ENCODE measurements at places on chromosomes 16 and 17.

DNA sequence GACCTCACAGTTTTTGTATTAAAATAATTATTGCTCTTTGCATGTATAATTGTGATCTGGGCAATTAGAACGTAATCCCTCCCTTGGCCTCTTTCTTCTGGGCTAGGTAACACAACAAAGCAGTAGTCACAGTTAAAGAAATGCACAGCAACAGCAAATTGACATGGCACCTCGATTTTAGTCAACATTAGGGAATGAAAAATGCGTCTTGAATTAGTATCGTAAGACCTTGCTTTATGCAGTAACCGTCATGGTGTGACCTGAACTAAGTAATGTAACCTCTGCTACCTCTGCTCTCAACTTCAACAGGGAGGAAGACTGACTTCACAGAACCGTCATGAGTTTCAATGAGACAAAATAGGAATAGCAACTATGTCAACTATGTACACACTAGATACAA, 265.4 kb upstream of the MAF start:
- DNase-seq: no peak
- H3K4me1 ChIP-seq: no peaks in the 10 kb centered on the region
- no peak overlapping the region for H3K27ac ChIP-seq
- H3K27me3 ChIP-seq: no peaks in the 10 kb centered on the region
- H3K36me3 ChIP-seq: no peaks in the 10 kb centered on the region

DNA sequence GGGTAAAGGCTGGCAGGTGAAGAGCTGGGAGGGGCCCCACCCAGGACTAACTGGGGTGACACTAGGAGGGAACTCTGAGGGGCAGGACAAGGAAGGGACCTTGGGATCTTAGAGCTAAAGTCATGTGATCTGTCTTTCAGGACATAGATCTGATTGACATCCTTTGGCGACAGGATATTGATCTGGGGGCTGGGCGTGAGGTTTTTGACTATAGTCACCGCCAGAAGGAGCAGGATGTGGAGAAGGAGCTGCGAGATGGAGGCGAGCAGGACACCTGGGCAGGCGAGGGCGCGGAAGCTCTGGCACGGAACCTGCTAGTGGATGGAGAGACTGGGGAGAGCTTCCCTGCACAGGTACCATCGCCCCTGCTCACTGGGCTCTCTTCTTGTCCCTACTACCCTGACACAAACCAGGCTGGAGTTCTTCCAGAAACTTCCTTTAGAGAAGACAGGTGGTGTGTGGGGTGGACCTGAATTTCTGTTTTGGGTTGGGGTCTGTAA, 8.1 kb downstream of the NFE2L1 start:
- no peak for DNase-seq
- no peaks in the 10 kb centered on the region for H3K27me3 ChIP-seq
- H3K36me3 ChIP-seq: peaks cover 73% of the 10 kb centered on the region
- no peak overlapping the region for H3K27ac ChIP-seq
- H3K4me3 ChIP-seq: no peak overlapping the region

DNA sequence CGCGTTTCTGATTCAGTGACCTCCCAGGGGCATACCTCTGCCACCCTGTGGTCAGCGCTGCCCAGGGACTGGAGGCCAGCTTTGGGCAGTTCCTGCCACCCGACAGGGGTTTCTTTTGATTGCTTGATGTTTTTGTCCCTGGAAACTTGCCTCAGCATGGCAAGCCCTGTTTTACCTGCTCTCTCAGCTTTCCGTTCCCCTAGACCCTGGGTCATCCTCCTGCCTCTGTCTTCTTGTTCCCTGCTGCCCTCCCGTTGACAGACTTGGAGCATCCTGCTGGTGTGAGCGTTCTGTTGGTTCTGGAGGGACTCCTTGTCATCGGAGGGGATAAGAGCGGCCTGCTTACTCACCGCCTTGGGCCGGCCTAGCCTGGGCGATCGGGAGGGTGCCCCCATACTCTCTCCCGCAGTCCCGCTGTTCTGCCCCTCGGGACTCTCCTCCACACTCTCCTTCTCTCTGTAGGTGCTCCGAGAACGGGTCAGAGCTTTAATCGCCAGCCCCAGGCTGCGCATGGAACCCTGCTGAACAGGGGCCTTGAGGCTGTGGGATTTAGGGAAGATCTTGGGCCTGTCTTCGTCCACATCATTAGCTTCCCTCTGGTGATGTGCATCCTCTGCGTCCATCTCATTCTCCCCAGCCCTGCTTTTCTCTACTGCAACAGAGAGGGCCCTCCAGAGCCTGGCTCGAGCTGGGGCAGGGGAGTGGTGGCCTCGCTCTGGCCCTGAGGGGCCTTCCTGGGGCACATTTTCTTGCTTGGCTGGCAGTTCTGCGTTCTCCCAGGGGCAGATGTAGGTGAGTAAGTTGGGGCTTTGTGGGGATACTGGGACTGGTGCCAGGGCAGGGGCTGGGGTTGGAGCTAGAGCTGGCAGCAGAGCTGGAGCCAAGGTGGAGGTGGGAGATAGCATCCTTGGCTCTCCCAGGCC, 13.7 kb downstream of the GPR179 start:
- H3K4me1 ChIP-seq: no peaks in the 10 kb centered on the region
- no peak overlapping the region for H3K4me3 ChIP-seq

DNA sequence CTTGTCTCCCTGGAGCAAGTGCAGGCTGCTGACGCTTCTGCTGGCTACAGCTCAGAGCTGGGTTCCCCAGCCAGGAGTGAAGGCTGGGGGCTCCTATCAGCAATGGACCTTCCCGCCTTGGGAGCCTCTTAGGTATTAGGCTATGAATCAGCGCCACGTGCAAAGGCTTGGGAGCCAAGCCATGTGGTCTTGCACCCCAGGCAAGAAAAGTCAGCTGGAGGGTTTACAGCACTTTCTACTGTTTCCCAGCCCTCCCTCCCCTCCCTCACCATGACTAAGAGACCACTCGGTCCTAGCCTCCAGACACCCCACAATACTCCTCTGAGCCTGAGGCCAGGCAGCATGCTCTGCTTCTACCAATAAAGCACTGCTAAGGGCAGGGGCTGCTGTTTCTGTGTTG, 12.3 kb downstream of the EPX start:
- no peak for DNase-seq
- no peaks in the 10 kb centered on the region for H3K36me3 ChIP-seq
- H3K4me3 ChIP-seq: no peak overlapping the region

DNA sequence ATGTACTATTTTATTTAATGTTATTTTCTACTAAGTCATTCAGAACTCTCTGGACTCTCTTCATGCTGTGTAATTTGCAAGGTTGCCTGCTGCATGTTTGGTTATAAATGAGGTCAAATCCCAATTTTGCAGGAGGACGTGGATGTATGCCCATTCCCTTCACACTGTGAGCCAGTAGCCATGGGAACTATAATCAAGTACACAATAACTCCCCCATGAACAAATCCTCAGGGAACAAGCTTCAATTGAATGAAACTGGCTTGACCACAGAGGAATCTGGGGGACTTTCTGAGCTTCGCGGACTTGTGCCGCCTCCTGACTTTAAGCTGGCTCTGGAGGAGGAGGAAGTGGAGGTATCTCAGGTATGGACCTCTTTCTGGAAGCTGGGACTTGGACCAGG, 14.6 kb upstream of the KCTD13 start:
- peaks cover 33% of the 10 kb centered on the region for H3K4me1 ChIP-seq
- H3K27ac ChIP-seq: no peak overlapping the region
- no peak overlapping the region for H3K4me3 ChIP-seq
- H3K27me3 ChIP-seq: no peaks in the 10 kb centered on the region

DNA sequence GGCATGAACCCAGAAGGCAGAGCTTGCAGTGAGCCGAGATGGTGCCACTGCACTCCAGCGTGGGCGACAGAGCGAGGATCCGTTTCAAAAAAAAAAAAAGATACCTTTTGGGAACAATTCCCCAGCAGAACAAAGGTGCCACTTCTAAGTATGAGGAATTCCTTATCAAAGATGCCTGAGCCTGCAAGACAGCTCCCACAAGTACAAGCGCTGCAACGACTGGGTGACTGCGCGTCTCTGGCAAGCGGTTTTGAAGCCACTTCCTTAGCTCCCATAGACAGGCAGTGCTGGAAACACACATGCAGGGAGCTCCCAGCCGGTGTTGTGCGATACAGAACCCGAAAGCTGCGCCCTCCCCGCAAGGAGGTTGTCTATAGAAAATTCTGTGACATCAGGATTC, 60.5 kb downstream of the ADCY9 start:
- no peaks in the 10 kb centered on the region for H3K36me3 ChIP-seq
- no peak for DNase-seq
- peaks cover 37% of the 10 kb centered on the region for H3K4me1 ChIP-seq
- H3K4me3 ChIP-seq: no peak overlapping the region

DNA sequence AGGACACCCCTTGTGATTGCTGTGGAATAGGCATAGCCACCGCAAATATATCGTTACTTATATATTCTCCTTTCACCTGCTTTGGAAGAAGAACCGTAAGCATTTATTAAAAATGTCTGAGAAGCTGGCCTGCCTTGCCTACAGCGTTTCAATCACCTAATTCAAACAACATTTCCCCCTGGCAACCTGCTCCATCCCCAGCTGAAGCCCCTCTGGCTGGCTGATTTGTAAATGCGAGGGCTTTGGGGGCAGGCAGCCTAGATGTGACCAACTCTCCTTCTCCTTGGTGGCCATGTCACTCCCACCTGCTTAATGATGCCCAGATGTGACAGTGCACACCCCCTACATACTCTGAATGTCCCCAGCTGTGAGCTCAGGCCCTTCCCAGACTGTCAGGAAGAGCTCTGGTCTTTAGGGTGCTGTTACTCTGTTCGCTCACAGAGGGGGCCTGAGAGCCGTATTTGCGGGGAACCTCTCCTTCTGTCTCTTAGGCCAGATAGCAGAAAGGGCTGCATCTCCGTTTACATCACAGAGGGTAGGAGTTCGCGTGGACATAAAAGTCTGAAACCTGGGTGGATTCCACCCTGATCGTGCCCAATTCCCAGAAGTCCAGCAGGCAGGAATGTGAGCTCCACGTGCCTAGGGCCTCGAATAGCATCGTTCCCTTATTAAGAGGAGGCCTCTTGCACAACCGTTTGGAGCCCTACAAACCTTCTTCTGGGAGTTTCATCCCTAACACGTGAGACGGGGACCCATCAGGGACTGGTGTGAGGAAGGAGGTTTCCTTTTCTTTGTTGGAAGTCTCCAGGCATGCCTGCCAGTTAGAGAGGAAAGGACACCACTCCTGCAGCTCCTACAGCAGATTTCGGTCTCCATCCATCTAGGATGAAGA, 2.4 kb upstream of the SDK2 start:
- no peaks in the 10 kb centered on the region for H3K4me1 ChIP-seq
- no peak overlapping the region for H3K27ac ChIP-seq
- no peak for DNase-seq
- H3K36me3 ChIP-seq: no peaks in the 10 kb centered on the region

DNA sequence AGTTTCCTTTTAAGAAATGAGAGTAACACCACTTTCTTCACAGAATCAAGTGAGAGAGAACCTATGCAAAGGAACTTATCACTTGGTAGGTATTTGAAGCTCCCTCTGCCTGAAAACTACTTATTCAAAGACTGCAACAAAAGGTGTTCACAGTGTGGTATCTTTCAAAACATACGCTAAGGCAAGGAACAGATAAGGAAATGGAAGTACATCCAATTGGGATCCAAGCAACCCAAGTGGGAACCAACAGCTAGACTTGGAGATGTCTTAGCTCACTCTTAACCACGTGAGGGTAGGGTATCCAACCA, 431 bp upstream of the PPM1E start:
- DNase-seq: no peak
- H3K27me3 ChIP-seq: no peaks in the 10 kb centered on the region
- no peak overlapping the region for H3K27ac ChIP-seq

DNA sequence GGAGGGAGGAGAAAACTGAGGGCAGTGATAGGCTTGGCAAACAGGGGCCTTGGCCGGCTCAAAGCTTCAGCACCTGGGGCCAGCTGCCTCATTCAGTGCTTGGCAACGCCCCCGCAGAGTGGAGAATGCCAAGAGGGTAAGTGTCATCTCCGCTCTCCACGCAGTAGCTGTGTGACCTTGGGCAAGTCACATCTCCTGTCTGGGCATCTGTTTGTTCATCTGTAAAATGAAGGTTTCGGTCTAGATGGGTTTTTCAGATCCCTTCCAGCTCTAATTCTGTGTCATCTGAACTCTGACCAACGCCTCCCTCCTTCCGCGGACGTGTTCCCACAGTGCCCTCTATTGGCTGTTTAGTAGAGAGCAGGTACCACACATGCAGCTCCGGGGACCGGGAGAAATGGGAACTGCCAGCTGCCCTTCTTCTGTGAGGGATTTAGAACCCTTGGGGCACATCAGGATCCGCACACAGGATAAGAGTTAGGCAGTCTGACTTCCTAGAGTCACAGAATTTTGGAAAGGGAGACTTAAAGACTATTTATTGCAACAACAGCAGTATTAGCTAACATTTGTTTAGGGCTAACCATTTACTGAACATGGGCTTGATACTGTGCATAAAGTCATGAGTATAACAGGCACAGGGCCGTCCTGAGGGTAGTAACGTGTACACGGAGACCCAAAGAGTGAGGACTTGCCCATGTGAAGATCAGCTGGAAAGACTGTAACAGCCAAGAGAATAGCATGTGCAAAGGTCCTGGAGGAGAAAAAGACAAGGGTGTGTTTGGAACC, 26.8 kb downstream of the GP2 start:
- H3K27me3 ChIP-seq: peaks cover 39% of the 10 kb centered on the region
- H3K27ac ChIP-seq: no peak overlapping the region
- H3K36me3 ChIP-seq: no peaks in the 10 kb centered on the region
- peak; percentile 42 for DNase-seq
- H3K4me3 ChIP-seq: no peak overlapping the region

GRCh38 chr16:85146922-85147651, 34.8 kb upstream of the CIBAR2 start:
- no peak for DNase-seq
- peaks cover 10% of the 10 kb centered on the region for H3K4me1 ChIP-seq
- no peak overlapping the region for H3K27ac ChIP-seq
- H3K4me3 ChIP-seq: no peak overlapping the region
- H3K36me3 ChIP-seq: no peaks in the 10 kb centered on the region

- no peaks in the 10 kb centered on the region for H3K36me3 ChIP-seq
- H3K4me3 ChIP-seq: no peak overlapping the region
- no peaks in the 10 kb centered on the region for H3K27me3 ChIP-seq
- no peak for DNase-seq
Measured at GRCh38 chr17:44763170-44763569, 4.4 kb downstream of the ADAM11 start.

DNA sequence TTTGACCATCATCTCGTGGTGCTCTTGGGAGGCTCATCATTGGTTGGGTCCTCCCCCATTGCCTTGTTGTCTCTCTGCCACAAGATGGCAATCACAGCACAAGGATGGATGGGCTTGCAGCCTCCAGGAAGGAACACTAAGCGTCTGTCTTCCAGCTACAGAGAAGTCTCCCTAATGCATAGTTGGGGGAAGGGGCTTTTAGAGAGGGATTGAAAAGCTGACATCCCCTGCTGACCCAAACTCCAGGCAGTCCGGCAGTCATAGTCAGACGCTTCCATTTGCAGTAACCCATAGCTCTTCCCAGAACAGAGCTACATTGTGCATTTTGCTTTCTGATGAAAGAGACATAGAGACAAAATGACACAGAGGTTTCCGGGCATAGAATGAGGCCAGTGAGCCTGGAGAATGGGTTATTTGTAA, 111.4 kb downstream of the UTP18 start:
- no peaks in the 10 kb centered on the region for H3K27me3 ChIP-seq
- DNase-seq: peak; percentile 84
- peak overlapping the region; percentile 78 for H3K4me3 ChIP-seq
- peak overlapping the region; percentile 71 for H3K27ac ChIP-seq
- H3K4me1 ChIP-seq: peaks cover 16% of the 10 kb centered on the region
